WTC11 (cell line): ENCODE measurements at places on chromosomes 6 and 20.

DNA sequence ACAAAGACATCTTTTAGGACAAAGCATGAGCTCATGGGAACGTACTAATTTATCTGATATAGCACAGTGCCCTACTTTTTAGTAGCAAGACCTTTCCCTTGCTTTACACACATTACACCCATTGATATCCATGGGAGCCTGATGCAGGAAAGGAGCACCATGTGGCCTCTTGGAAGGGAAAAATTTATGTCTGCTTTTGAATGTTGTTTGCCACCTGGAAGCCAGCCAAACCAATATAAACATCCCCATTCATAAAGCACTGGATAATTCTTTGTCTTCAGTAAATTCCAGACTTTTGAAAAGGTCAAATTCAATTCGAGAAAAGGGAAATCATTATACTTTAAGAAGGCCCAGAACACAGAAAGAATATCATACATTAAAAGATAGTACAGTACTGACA lies 152.3 kb upstream of the BEND6 start:
- no peak for DNase-seq

- no peak for DNase-seq
Observed at GRCh38 chr6:2387445-2387844, 142.0 kb upstream of the GMDS start.

DNA sequence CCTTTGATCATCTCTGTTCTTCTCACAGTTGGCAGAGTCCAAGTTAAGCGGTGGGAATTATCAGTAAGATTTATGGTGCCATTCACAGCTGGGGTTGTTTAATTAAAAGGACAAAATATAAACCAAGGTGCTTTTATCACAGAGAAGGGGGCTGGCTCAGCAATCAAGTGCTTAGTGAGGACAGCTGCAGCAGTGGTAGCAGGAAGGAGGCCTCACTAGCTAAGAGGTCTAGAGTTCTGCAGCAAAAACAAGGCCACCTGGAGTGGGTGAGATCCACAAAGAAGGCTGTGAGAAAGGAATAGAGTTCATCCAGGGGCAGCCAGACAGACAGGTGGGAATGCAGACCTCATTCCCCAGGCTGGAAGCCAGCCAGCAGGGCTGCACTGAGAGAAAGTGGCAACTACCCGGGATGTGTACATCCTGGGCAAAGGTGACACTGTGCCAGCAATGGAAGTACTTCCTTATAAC lies 37.1 kb downstream of the PIGU start:
- DNase-seq: no peak

- no peak for DNase-seq
Observed at GRCh38 chr6:4693173-4693970, 82.8 kb upstream of the CDYL start.
